Renal pelvis (tissue), 12 donors: ENCODE measurements at places on chromosomes 13 and 19. TPM values are rescaled to one million over a fixed set of nuclear protein-coding genes. Genes with fewer than 3 reads are reported as not detected.

ADAMTSL5 gene
- 0.47 TPM for polyA plus RNA-seq

NCAN gene
- polyA plus RNA-seq, result 0.98 TPM

CAPN12 gene
- polyA plus RNA-seq, result 9.1 TPM

MCEMP1 gene
- 0.53 TPM for polyA plus RNA-seq

DNA sequence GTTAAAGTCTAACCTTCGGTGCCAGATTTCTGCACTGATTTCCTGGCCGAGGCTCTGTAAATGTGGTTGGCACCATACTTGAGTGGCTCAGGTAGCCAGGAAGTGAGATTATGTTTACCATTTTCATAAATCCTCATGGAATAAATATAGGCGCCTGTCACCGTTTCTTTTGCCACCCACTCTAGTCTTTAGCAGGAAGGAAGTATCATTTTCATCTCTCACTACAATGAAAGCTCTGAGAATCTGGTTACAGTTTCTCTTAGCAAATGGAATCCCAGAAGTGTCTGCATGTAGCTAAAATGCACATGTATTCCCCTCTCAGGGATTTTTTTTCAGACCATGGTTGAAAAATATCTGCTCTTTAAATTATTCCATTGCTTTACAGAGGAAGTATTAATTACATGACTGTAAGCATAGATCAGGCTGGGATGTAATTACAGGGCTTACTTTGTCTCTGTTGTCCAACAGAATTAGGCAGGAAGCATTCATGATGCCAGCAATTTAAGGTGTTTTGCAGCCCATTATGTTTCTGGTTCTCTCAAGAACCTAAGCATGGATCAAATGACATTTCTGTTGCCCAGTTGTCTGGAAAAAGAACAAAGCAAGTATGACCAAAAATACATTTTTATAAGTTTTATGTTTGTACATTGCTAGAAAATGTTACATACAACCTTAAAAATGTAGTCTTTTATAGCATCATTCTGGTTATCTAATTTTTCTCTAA, 221.7 kb upstream of the SPRY2 start:
- DNase-seq, result no peak

GRCh38 chr19:40410030-40410389, 3.2 kb downstream of the PRX start:
- DNase-seq, result no peak

GRCh38 chr19:50563597-50563996, 4.6 kb downstream of the LRRC4B start:
- no peak for DNase-seq

- peak; percentile 5 for DNase-seq
Observed at GRCh38 chr13:33958964-33959363, 141.0 kb downstream of the RFC3 start.

DNA sequence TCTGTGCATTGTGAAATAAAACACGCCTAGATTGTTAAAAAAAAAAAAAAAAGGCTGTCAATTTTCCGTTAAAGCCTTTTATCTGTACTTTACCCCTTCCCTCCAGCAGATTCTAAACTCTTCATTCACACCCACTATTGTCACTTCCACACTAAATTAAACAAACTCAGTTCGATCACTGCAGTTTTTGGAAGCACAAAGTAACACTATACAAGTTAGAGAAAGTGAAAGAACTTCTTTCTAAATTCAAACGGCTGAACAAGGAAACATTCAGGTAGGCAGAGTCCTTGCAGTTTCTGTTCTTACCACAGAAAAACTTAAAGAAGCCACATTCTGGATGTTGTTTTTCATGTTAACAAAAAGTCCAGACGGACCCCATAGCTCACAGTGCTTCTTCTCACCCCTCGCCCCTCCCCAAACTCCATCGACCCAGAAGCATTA, 27.5 kb upstream of the UBE2L5 start:
- no peak for DNase-seq

GRCh38 chr13:99174533-99175100, 26.0 kb upstream of the UBAC2 start:
- DNase-seq, result no peak

- no peak for DNase-seq
Observed at GRCh38 chr19:10643172-10643967, 10.8 kb upstream of the ILF3 start.

GRCh38 chr13:51995677-51996551, 15.3 kb downstream of the ATP7B start:
- DNase-seq, result no peak

GRCh38 chr19:13505761-13506470, 363 bp downstream of the CACNA1A start:
- no peak for DNase-seq

DNA sequence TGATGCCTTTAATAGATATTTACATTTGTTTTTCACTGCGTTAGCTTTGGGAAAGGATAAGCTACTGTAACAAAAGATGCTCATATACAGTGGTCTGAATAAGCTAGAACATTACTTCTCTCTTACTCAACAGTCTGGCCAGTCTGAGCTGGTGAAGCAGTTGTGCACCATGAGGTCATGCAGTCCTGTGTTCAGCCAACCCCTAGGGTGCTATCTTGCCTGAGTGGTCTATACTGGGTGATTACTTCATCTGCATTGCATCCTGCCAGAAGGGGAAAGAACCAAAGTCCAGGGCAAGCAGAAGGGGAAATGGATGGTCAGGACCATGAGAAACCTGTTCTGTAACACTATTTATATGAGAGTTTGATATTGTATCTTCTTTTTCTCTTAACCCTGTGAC, 31.5 kb downstream of the ERCC5 start:
- no peak for DNase-seq

- no peak for DNase-seq
Observed at GRCh38 chr19:38028913-38029510, 122.0 kb downstream of the SIPA1L3 start.
